ENCODE measurements at places on chromosomes 12 and 14.
A peak's percentile ranks its signal among the peaks of the same experiment; 100 is the strongest.

DNA sequence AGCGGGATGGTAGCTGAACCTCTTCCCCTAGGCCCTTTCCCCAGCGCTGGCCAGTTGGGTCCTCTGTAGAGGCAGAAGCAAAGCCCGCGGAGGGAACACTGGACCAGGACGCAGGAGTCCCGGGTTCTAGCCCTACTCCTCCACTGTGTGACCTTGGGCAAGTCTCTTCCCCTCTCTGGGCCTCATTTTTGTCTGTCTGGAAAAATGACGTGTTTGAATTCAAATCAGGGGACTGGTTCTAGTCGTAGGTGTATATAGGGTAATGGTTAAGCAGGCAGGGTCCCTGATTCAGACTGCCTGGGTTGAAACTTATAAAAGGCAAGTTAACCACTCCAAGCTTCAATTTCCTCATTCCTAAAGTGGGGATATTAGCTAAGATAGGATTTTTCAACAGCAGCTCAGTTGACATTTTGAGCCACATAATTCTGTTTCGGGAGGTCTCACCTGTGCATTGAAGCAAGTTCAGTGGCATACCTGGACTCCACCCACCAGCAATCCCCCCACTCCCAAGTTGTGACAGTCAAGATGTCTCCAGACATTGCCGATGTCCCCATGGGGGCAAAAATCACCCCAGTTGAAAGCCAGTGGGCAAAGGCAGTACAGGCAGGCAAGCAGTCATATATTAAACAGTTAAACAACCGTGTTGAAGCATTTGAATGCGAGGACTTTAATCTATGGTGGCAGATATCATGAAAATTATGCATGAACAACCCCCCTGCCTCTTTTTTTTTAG lies 899 bp downstream of the TPCN1 start:
- peak; percentile 71 for DNase-seq

DNA sequence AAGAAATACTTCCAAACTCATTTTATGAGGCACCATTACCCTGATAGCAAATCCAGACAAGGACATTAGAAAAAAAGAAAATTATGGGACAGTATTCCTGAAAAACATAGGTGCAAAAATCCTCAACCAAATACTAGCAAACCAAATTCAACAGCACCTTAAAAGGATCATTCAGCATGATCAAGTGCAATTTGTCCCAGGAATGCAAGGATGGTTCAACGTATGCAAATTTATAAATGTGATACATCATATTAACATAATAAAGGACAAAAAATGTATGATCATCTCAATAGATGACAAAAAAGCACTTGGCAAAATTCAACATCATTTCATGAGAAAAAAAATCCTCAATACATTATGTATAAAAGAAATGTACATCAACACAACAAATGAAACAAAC lies 162.9 kb downstream of the DUSP6 start:
- no peak for DNase-seq

DNA sequence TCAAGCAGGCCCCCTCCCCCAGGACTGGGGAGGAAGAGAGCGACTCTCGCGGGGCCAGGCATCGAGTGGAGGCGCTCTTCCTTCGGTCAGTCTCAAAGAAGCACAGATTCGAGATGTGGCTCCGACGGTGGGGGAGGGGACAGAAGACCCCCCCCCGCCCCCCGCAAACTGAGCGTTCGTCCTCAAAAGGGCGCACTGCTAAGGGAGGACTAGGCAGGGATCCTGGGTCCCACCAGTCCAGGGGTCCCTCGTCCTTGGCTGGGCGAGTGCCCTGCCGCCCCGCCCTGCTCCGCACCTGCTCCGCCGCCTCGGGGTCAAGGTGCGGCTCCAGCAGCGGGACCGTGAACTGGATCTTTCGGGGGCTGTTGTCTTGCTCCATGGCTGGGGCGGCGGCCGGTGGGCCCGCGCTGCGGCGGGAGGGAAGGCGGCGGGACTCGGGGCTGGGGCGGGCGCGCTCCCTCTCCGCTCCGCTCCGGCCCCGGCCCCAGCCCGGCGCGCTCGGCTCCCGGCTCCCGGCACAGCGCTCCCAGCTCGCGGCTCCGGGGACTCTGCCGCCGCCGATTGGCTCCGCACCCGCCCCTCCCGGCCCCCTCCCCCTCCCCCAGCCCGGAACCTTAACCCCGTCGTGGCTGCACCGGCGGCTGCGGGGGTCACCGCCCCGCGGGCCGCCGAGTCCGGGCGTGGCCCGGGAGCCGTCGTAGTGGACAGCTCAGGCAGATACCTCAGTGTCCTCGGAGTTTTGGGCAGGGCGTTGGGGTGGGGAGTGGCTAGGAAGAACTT lies at the start of gene PPP1R1A:
Gene PPP1R1A (minus strand): TSS at position 550 of the 780 bp plus-strand sequence. CDS start 171 bp downstream, at position 379.
- no peak for DNase-seq

- no peak for DNase-seq
Measured at GRCh38 chr12:89768586-89769482, 60.2 kb upstream of the ATP2B1 start.

- no peak for DNase-seq
Measured at GRCh38 chr14:54410215-54410614, 13.4 kb downstream of the CDKN3 start.
